Activated CD4-positive, alpha-beta memory T cell treated with anti-CD3 and anti-CD28 coated beads for 36 hours (primary cell): ENCODE measurements at places on chromosomes 6 and 20. TPM values are rescaled to one million over a fixed set of nuclear protein-coding genes. Genes with fewer than 3 reads are reported as not detected.
A peak's percentile ranks its signal among the peaks of the same experiment; 100 is the strongest.

- DNase-seq: no peak
Observed at GRCh38 chr20:35952480-35953386, 1.6 kb downstream of the SCAND1 start.

The ERVFRD-1 gene
- not detected for total RNA-seq

GRCh38 chr20:40397467-40397866, 291.6 kb downstream of the MAFB start:
- DNase-seq: no peak

DNA sequence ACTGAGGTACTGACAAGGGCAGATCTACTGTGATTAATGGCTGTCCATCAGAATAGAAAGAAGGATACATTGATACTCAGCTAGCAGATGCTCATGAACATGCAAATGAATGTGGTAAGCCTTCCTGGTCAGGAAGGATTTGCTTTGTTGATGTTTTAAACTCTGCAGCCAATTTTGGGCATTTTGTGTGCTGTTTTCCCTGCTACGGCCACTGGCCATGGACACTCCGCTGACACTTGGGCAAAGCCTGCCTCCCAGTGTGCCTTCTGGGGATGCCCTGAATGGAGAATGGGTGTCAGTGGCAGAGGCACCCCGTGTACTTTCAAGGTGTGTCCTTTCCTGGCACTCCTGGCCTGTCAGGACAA, 113.1 kb downstream of the SOBP start:
- DNase-seq: no peak

DNA sequence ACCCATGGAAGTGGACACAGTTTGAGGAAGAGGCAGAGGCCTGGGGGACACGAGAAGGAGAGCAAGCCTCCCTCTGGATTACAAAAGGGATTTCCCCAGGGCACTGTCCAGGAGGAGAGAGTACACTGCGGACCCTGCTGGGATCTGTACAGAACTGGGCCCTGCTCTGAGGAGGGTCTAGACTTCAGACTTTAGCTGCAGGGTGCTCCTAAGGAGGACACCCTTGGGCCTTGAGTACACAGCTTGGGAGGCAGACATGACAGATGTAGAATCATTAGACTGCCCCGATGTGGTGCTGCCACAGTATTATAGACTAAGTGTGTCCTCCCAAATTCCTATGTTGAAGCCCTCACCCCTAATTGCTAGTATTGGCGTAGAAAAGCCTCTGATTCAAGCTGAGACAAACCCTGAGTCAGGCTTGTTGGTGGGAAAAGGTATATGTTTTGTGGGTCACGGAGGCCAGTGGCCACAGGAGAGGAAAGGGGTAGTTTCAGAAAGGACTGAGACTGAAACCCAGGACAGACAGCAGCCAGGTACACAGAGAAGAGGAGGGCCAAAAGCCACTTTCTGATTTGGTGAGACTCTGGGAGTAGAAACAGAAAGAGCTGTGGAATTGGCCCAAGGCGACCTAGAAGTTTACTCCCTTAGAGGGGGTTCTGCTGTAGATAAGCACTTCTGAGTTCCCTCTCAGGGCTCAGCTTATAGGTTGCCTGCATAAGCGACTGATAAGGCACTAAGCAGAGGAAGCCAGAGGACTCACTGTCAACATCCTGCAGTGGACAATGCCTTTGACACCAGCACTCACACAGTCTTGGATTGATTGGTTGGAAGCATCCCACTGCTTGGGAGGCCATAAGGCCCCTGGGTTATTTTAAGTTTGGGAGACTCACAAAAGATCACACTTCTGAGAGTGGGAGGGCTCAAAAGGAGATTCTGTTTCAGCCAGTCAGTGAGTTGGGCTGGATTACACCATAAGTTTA, 16.5 kb upstream of the SH3BGRL2 start:
- no peak for DNase-seq

GRCh38 chr20:45433316-45433715, 17.4 kb downstream of the PIGT start:
- DNase-seq: no peak

The CAP2 gene
- total RNA-seq: not detected

The NRN1 gene
- 1.00 TPM for total RNA-seq

The TEAD3 gene
- total RNA-seq: 2.2 TPM

The EPB41L1 gene
- total RNA-seq: 0.36 TPM

GRCh38 chr6:4059115-4059777, 19.7 kb downstream of the FAM217A start:
- DNase-seq: peak; percentile 80

GRCh38 chr6:157952861-157953351, 28.8 kb upstream of the SYNJ2 start:
- no peak for DNase-seq

DNA sequence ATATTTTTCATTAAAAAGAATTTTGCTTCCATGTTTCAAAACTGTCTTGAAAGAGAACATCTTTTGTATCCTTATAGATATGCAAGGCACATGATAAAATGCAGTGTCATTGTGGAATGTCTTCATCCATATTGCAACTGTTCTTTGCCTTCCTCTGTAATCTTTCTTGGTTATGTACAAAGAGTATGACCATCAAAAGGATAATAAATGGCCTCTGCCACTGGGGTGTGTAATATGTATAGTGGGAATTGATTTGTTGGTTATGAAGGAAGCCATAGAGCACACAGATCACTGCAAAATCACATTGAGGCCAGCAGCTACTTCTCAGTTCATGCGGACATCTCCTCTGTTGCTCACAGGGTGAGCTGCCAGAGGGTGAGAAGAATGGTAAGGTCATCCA, 703.5 kb downstream of the TFAP2A start:
- no peak for DNase-seq

DNA sequence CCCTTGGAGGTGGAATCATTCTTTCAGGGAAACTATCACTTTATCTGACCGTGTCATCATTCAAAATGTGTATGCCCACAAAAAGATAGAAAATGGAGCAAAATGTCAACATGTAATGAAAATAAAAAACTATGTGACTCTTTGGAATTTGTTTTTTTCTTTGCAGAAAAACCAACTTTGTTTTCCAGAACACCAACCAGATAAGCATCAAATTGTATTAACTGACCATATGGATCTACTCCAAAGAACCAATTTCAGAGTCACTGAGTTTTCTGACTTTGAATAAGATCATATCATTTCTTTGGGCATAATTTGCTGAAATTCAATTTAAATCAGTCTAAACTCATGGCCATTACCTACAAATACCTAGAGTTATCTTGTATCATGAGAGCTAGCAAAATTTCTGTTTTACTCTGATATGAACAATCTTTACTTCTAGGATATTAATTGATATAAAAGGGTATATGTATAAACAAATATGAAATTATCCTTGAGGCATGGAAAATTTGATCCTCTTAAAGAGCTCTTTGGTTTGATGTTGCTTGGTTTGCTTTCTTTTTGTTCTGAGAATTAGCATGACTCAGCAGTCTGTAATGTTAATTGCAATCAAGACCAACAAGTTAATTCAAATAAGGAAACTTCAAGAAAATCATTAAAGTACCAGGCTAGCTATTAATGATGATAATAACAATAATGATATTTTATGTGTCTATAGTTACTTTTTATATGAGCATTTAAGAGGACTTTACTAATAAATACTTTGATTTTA, 444.4 kb upstream of the MARCKS start:
- no peak for DNase-seq

GRCh38 chr6:158591134-158591809, 31.4 kb downstream of the TMEM181 start:
- DNase-seq: no peak

GRCh38 chr20:32481311-32482142, 103.6 kb downstream of the NOL4L start:
- no peak for DNase-seq

The CCN5 gene
- total RNA-seq: not detected

The SNX5 gene
- 256 TPM for total RNA-seq

- DNase-seq: no peak
Observed at GRCh38 chr6:44856479-44856878, 469.0 kb downstream of the CDC5L start.

The SLC18B1 gene
- 4.5 TPM for total RNA-seq

The SENP6 gene
- total RNA-seq: 57.1 TPM

The STK4 gene
- total RNA-seq: 128 TPM

DNA sequence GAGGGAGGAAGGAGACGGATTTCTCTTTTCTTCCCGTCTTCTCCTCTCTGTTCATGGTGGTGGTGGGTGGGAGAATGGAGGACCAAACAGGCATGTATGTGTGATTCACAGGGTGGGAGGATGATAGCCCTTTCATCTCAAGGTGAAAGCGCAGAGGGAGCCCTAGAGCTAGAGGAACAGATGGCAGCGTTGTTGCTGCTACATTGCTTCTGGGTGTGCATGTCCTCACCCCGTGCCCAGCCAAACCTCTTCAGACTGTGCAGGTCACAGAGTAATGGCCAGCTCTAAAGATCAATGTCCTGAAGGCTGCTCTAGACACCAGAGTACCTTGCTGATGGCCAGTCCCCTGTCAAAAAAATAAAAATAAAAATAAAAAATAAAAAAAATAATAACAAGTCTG, 301.8 kb downstream of the TBC1D7 start:
- DNase-seq: no peak

DNA sequence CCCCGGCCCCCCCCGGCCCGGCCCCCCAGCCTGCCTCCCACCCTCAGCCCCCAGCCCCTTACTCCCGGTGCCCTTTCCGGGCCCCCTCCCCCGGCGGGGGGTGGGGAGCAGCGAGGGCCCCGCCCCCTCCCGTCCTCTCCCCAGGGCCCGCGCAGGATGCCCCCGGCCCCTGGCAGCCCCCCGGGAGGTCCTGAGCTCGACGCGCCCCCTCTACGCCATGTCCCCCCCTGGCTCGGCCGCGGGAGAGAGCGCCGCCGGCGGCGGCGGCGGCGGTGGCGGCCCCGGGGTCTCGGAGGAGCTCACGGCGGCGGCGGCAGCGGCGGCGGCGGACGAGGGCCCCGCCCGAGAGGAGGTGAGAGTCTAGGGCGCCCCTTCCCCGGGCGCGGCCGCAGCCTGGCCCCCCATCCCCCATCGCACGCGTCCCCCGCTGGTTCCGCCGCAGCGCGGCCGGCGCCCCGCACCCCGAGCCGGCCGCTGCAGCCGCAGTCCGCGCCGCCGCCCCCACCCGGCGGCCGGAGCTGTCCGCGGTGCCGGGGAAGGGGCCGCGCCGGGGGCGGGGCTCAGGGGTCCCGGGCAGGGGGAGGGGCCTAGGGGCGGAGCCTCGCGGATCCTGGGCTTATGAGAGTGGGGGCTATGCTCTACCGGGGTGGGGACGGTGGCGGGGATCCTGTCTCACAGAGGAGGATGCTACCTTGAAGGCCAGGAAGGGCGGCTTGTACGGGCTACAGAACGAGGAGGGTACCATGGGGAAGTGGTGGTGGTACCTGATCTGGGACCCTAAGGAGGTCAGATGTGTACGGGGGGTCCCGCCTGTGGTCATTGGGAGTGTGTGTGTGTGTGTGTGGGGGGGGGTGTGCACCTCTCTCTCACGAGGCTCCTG, 516 bp downstream of the TMEM151B start:
- DNase-seq: no peak

DNA sequence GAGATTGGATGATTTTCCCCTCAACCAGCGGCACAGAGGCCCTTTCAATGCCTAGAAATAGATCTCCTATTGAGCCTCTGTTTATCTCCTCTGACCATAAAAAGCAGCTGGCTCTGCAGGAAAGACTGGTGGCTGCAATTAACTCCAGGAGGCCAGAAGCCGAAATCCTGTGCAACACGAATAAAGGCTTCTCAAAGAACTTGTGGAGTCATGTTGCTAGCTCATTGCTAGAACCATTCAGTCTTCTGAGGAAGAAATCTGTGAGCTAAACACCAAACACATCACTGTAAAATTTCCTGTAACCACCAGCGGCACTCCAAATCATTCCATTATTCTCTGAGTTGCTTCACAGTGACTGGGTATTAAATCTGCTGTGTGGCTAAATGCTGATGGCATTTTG, 49.1 kb upstream of the TPD52L1 start:
- DNase-seq: no peak

The VNN1 gene
- not detected for total RNA-seq

The MACROD2 gene
- total RNA-seq: not detected

- no peak for DNase-seq
Observed at GRCh38 chr6:163720460-163721235, 306.1 kb downstream of the QKI start.

DNA sequence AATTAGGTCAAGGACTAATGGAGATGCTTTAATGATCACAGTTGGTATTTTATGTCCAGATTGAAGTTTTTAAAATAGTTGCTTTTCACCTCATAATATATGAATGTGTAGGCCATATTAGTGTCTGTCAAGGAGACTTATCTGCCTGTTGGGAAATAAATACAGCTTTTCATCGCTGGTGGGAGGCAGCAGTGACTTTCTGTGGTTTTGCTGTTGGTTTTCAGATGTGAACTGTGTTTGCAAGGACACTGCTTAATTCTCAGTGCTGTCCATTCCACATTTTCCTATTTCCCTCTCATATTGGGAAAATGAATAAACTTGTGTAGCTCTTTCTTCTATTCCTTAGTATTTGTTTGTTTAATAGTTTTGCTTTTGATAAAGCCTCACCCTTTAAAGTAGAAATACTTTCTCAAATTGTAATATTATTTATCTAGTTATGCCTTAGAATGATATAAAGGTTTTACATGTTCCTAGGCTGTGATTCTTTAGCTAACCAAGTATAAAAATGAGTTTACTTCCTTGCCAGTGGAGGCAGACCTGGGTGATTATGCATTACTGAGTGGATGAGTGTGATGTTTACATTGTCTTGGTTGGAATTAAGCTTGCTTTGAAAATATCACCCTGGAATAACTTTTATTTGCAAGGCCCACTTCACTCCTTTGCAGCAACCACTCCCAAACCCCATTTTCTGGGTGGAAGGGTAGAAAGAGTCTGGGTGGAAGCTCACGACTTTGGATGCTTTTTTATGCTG, 3.3 kb downstream of the PLCB4 start:
- no peak for DNase-seq

- DNase-seq: no peak
Observed at GRCh38 chr6:113246186-113246585, 611.0 kb upstream of the MARCKS start.

The SIRPB2 gene
- total RNA-seq: not detected

DNA sequence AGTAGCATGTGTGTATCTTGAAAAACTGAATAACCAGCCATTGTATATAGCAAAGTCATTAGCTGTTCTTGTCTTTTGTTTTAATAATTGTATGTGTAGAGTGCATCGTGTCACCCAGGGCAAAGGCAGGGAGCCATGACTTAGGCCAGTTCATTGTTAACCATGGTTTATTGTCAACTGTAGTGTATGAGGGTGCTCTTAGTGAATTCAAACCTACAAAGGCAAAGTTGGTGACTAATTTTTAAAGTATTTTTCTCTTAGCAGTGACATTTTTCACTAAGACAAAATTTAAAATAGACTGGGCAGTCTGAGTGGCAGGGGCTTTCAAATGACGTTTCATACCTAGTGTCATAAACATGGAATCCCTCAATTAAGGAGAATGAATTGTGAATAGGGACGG, 79.0 kb downstream of the TULP4 start:
- DNase-seq: no peak

DNA sequence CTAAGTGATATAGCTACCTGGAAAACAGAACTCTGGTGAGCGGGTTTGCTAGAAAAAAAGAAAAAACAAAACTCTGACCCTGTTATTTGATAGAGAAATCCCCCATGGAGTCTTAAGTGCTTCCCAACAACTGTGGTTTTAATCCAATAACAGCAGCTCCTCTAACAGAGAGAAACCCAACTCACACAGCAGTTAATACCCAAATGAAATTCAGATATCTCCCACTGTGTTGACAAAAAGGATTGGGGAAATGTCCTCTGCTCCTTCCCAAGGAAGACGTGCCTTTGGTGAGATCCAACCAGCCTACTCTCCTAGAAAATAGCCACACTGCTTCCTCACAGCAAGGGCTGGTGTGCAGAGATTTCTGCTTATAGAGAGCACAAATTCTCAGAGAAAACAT, 200.4 kb upstream of the FBXL4 start:
- no peak for DNase-seq
